ENCODE measurements at places on chromosomes 3 and 15.

GRCh38 chr3:106609666-106610301 lies 741.0 kb upstream of the CBLB start:
- no peak for DNase-seq

- DNase-seq, result no peak
Observed at GRCh38 chr3:150351398-150351797, 56.7 kb upstream of the TSC22D2 start.

- DNase-seq, result no peak
Observed at GRCh38 chr15:67575039-67575502, 32.6 kb downstream of the MAP2K5 start.

DNA sequence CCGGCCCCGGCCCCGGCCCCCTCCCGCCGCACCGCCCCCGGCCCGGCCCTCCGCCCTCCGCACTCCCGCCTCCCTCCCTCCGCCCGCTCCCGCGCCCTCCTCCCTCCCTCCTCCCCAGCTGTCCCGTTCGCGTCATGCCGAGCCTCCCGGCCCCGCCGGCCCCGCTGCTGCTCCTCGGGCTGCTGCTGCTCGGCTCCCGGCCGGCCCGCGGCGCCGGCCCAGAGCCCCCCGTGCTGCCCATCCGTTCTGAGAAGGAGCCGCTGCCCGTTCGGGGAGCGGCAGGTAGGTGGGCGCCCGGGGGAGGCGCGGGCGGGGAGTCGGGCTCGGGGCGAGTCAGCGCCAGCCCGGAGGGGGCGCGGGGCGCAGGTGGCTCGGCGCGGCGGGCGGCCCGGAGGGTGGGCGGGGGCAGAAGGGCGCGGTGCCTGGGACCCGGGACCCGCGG lies 352 bp downstream of the CHRD start:
- DNase-seq, result no peak

- no peak for DNase-seq
Observed at GRCh38 chr3:54206874-54207273, 84.5 kb downstream of the CACNA2D3 start.

DNA sequence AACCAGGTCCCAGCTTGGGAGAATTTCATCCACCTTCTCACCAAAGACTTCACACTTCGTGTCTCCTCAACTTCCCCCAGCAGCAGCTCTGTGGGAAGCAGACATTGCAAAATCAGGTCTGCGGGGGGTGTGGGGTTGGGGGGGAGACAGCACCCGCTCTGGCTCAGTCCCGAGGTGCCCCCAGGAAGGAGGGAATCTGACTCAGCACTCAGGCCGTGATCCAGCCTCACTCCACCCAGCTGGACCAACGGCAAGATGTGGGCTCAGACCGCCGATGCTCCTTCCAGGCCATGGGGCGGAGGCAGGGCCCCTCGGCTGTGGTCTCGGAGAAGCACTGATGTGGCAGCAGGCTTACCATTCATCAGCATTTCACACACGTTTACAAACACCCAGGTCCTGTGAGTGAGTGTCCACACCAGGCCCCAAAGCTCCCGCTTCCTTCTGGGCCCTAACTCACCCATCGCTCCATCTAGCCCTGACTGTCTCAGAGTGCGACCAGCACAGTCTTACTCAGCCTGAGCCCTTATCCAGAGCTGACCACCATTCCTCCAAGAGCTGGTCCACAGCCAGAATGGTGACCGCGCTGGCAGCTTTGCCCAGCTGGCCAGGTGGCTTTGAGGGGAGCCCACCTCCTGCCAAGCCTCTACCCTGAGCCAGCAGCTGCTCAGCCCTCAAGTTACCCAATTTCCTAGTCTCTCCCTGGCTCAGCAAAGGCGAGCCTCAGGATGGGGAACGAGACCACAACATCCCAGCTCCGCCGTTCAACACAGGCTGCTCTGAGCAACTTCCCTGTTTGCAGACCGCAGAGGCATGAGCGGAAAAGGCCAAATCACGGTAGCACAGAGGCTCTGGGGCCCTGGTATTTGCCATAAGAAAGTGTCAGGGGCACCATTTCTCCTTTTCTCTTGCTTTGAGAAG lies 3.3 kb downstream of the STAB1 start:
- no peak for DNase-seq

DNA sequence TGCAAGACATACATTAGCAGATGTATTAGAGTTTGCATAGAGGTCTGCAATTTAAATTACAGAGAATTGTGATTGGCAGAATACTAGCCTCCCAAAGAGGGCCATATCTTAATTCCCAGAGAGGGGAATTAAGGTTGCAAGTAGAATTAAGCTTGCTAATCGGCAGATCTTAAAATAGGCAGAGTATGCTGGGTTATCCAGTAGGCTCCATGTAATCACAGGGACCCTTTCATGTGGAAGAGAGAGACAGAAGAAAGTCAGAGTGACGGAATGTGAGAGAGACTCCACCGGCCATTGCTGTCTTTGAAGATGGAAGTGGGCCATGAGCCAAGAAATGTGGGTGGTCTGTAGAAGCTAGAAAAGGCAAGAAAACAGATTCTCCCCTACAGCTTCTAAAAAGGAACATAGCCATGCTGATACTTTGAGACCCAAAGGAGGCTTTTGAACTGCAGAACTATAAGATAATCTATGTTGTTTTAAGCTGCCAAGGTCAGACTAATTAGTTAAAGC lies 38.8 kb downstream of the IMPG2 start:
- no peak for DNase-seq

GRCh38 chr3:44323341-44323955 lies 15.1 kb upstream of the TCAIM start:
- DNase-seq, result no peak

GRCh38 chr3:84224262-84224661 lies 734.5 kb upstream of the CADM2 start:
- no peak for DNase-seq

GRCh38 chr3:185270262-185270955 lies 16.6 kb upstream of the EHHADH start:
- DNase-seq, result no peak

DNA sequence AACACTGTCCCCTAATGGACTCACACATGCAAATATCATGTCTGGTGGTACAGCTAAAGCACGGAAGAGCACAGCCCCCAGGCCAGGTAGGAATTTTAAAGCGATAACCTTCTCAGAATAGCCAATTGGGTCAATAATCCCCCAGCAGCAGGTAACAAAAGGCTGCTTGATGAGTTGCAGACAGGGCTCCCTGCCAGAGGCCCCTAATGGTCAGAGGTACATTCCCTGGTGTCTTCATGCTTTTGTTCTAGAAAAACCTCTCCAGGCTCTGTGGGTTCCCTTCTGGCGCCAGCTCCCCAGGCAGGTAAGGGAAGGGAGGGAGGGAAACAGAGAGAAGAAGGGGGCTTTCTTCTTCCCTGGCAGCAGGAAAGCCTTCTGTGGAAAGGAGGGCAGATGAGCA lies 43.4 kb upstream of the PRTG start:
- DNase-seq, result no peak

DNA sequence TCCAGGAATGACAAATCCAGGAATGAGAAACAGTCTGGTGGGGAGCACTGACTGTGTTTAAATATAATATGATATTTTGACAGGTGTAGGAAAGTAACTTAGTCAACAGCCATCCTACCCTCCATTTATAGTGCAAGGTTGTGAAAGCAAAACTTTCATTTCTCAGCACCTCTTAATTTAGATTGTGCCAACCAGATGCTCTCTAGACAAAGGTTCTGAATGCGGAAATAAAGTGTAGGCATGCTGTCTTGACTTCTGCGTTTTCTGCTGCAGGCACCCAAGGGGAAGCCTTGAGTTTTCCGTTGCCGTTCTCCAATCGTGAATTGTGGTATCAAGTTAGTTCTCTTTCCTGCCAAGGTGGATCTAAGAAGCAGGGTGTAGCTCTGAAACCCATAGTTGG lies 261.9 kb upstream of the SUCLG2 start:
- DNase-seq, result no peak

DNA sequence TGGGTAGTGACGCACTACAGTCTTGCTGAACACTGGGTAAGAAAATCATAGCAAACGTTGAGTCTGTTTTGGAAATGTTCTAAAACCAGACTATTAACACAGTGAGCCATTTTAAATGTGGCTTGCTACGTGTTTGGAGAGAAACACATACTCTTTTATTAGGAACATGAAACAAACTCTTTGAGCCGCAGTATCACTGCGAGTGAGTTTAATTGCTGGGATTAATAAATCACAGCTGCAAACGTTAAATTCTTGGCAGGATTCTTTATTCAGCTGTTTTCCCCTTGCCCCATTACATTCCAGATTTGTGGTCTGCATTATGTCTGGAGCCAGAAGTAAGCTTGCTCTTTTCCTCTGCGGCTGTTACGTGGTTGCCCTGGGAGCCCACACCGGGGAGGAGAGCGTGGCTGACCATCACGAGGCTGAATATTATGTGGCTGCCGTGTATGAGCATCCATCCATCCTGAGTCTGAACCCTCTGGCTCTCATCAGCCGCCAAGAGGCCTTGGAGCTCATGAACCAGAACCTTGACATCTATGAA lies 33.6 kb downstream of the BTD start:
- DNase-seq, result no peak

GRCh38 chr15:90300988-90301706 lies 35.7 kb downstream of the NGRN start:
- no peak for DNase-seq

- DNase-seq, result no peak
Observed at GRCh38 chr3:170301405-170301804, 56.1 kb upstream of the SKIL start.

DNA sequence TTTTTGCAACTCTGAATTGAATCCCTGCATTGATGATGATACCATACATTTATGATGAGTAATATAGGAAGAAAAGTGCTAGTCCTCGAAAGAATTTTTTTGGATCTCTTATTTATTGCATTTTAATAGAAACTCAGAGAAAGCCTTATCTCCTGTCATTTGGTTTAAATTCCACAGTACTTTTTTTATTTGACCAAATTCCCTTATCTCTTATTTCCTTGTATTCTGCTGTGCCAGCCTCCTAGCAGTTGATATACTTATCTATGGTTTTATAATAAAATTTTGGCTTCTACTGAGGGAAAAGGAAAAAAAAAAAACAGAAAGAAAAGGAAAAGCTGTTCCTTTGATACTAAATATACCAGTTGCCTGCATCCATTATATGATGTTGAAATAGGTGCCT lies 535.1 kb upstream of the NR2F2 start:
- DNase-seq, result no peak

- no peak for DNase-seq
Observed at GRCh38 chr3:197454014-197454413, 101.8 kb downstream of the BDH1 start.

DNA sequence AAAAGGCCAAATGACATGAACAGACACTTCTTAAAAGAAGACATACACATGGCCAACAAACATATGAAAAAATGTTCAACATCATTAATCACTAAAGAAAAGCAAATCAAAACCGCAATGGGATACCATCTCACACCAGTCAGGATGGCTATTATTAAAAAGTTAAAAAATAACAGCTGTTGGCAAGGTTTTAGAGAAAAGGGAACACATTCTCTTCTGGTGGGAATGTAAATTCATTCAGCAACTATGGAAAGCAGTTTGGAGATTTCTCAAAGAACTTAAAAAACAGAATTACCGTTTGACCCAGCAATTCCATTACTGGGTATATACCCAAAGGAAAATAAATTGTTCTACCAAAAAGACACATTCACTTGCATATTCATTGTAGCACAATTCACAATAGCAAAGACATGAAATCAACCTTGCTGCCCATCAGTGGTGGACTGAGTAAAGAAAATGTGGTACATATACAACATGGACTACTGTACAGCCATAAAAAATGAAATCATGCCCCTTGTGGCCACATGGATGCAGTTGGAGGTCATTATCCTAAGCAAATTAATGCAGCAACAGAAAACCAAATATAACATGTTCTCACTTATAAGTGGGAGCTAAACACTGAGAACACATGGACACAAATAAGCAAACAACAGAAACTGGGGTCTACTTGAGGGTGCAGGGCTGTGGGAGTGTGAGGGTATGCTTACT lies 190.7 kb upstream of the MCTP2 start:
- no peak for DNase-seq

DNA sequence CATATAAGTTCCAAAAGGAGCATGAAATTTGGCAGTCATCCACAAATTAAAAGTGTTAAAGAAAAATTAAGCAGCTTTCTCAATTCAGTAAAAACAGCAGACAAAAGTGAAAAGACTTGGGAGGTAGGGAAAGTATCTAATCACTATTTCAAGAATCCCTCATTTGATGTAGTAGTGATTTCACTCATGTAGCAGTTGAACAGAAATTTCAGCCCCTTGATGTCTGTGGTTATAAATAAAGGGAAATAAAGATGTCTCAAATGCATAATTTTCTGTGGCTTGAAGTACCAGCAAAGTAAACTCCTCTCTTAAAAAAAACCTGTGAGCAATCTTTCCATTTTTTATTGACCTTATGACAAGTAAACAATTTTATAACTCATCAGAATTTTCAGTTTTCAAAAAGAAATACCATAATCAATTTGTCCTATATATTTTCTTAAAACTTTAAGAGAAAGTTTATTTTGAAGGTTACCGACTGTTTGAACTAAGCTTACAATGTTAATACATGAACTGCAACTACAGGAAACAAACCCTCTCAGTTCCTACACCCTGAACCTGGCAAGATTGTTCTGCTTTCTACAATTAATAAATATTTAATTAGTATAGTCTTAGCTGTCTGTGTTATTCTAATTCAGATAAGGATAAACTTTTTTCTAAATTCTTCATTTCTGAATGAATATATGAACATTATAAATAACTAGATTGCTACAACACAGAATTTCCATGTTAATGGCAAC lies 94.2 kb downstream of the CBLB start:
- no peak for DNase-seq

DNA sequence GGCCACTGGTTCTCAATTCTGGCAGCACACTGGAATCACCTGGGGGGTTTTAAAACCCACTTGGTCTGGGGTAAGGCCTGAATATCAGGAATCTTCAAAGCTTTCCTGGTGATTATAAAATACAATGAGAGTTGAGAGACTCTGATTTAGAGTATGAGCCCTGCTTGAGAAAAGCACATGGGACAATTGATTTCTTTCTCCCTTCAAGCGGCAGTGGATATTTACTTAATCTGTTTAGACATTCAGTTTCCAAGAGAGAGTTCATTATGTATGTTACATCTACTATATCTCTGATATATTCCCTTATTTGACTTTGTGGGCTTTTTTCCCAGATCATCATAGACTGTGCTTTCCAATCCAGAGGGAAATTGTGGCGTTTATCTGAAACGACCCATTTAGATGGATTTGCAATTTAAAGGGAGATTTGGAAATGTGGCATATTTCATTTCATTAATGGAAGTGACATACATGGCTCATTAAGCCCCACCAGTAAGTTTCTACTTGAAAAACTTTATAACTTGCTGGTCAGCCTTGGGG lies 171.2 kb upstream of the PFN2 start:
- no peak for DNase-seq

- DNase-seq, result no peak
Observed at GRCh38 chr15:83094583-83094982, 12.9 kb upstream of the TM6SF1 start.

All from chondrocyte (in vitro differentiated cells).